NCI-H2107 (cell line): ENCODE measurements at places on chromosomes 11 and 22.
A peak's percentile ranks its signal among the peaks of the same experiment; 100 is the strongest.

GRCh38 chr11:79437278-79437980, 3.4 kb downstream of the TENM4 start:
- no peak for DNase-seq

DNA sequence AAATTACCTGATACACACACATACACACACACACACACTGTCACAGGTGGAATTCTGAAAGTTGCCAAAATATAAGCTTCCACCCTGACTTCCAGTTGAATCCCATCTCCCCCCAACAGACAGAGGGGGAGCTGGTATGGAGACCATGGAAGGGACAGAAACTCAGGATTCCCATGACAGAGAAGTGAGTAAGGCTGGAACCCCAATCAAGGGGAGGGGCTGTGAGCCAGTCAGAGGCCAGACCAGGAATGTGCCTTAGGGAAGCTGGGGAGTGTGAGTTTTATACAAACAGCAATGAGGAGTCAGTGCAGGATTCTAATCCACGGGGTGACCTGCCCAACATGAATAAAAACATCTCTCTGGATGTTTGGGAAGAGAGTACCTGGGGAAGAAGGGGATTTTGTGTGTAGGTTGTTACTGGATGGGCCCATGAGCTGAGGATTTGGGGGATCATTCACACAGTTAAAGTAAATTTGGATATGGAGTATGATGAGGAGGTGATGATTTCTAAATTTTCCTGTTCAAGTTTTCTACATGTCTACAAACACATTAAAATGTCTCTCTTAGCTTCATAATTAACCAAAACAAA, 38.7 kb upstream of the TOP3B start:
- DNase-seq: no peak

DNA sequence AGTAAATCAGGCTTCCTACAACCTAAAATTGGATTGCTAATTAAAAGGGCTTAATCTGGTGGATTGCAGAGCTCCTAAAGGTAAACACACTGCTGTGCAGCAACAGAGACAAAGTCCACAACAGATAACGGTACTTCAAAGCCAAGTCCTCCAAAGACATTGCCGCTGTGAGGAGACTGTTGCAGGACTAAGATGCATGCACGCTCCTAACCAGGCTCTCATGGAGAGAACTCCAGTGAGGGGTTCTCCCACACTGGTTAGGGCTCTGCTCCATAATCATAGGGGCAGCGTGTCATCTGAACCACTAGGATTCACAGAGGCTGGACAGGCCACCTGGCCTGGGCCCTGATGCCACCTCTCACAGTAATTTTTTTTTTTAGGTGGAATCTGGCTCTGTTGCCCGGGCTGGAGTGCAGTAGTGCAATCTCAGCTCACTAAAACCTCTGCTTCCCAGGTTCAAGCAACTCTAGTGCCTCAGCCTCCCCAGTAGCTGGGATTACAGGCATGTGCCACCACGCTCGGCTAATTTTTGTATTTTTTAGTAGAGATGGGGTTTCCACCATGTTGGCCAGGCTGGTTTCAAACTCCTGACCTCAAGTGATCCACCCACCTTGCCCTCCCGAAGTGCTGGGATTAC, 56.9 kb upstream of the ARFGAP3 start:
- no peak for DNase-seq

DNA sequence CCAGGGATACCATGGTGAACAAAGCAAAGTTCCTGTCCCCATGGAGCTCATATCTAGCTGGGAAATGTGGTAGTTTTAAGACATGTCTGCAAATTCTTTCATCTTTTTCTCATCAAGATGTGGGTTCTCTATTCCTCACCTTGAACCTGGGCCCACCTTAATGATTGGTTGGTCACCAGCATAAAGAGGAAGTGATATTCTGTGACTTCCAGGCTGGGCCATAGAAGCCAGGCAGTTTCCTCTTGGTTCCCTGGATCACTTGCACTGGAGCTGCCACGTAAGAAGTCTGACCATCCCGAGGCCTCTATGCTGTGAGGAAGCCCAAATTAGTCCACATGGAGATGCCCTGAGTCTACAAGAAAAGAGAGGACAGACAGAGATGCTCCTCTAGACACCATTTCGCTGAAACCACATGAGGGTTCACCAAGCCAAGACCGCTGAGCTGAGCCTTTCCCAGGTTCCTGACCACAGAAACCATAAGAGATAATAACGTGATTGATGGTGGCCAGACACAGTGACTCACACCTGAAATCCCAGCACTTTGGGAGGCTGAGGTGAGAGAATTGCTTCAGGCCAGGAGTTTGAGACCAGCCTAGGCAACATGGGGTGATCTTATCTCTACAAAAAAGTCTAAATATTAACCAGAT, 119.5 kb upstream of the ISX start:
- no peak for DNase-seq

DNA sequence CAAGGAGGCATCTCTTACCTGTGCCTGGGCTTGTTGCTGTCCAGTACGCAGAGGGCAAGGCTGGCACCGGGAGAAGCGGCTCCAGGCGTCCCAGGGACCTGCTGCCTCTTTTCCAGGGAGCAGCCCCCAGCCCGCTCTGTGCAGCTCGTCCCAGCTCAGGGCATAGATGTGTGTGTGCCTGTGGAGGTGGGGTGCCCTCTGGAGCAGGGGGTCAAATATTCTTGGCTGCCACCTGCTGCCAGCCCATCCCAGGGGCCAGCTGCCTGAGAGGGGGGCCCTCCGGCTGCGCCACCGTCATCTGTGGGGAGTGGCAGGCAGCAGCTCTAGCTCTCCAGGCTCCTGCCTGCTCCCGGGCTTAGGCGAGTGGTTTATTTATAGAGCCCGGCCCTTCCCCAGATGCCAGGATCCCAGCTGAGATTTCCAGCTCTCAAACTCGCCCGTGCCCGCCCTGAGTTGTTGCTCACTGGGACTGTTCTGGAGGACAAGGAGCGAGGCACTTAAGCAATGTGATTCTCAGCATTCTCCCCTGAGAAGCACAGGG, 87.5 kb downstream of the RTL6 start:
- no peak for DNase-seq

GRCh38 chr11:25741886-25742285, 590.0 kb upstream of the ANO3 start:
- DNase-seq: no peak

DNA sequence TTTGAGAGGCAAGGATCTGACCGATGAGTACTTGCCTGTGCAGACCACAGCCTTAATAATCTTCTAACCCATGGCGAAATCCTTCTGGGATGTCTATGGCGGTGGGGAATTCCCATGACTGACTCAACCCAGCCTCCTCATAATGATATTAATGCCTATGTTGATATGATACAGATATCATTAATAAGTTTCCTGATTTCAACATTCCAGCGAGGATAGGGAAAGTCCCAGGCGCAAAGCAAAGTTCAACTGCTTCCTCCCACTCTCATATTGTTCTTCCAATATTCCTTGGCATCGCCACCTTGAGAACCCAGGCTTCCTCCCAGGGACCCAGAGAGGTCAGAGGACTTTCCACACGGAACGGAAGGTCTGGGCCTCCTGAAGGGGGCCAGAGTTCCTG, 110.3 kb upstream of the TMEM45B start:
- no peak for DNase-seq

DNA sequence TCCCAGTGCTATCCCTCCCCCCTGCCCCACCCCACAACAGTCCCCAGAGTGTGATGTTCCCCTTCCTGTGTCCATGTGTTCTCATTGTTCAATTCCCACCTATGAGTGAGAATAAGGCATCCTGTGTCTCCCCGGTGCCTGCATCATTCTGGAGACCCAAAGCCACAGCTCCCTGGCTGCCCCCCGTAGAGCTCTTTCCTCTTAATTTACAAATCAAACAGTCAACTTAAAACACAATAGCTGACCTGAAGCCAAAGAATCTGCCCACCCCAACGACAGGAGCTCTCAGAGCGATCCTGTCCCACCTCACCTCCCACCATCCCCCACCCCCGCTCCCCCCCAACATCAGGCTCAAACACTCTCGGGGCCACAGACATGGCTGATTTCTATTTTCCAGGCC, 558.3 kb downstream of the BRD1 start:
- DNase-seq: no peak

DNA sequence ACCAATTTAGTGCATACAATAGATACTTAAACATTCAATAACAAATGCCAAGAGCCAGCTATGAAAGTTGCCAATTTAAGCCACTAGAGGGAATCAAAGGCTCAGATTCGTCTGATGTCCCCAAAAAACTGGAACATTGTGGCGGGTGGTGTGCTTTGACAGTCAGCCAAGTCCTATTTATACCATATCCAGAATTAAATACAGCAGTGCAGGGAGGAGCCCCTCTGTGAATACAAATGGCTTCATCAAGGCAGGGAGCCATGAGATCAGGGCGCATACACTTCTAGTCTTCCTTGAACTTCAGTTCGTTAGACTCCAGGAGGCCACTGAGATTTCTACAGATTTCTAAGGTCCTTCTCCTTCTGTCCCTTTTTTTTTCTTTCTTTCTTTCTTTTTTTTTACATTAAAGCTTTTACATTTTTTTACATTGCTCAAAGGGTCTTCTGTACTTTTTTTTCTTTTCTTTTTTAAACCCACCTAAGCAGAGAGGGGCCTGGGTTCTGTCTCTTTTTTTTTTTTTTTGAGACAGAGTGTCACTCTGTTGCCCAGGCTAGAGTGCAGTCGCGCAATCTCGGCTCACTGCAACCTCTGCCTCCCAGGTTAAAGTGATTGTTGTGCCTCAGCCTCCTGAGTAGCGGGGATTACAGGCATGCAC, 41.5 kb upstream of the HSPA8 start:
- peak; percentile 20 for DNase-seq

- no peak for DNase-seq
Observed at GRCh38 chr11:77381729-77382665, 80.5 kb upstream of the GDPD4 start.

GRCh38 chr11:134628426-134628825, 216.4 kb upstream of the B3GAT1 start:
- DNase-seq: no peak

- DNase-seq: no peak
Observed at GRCh38 chr22:46867106-46867505, 104.7 kb downstream of the TBC1D22A start.

DNA sequence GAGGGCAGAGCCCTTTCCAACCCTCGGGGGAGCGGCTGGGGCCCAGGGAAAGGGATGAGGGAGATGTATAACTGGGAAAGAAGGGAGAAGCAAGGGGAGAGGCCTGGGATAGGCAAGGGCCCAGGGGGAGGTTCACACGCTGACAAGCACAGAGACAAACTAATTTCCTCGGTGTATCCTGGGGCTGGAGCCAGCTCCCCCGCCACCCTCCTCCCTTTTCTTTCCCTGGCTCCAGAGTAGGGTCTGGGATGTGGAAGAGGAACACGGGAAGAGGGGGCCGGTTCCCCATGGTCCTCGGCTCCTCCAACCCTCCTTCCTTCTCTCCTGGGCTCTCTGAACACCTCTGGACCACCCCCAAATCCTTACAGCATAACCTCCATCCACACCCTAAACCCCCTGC, 6.9 kb downstream of the CLCF1 start:
- no peak for DNase-seq

GRCh38 chr11:73980001-73980961, 2.4 kb downstream of the UCP2 start:
- DNase-seq: no peak

DNA sequence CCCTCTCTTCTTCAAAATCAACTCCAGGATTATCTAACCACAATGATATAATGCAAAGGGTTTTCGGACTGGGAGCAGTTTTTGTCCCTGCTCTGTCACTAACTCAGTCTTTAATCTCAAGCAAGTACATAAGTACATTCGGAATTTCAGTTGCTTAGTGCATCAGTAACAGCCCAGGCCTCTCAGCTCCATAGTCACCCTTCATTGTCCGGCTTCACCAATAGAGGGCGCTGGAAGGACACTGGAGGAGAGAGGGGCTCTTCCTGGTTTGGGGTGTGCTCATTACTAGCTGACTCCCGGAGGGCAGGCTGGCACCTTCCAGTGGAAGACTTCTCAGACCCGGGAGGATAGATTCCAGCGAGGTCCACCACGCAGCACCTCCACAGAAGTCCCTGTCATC, 90.4 kb upstream of the PDGFD start:
- DNase-seq: no peak

DNA sequence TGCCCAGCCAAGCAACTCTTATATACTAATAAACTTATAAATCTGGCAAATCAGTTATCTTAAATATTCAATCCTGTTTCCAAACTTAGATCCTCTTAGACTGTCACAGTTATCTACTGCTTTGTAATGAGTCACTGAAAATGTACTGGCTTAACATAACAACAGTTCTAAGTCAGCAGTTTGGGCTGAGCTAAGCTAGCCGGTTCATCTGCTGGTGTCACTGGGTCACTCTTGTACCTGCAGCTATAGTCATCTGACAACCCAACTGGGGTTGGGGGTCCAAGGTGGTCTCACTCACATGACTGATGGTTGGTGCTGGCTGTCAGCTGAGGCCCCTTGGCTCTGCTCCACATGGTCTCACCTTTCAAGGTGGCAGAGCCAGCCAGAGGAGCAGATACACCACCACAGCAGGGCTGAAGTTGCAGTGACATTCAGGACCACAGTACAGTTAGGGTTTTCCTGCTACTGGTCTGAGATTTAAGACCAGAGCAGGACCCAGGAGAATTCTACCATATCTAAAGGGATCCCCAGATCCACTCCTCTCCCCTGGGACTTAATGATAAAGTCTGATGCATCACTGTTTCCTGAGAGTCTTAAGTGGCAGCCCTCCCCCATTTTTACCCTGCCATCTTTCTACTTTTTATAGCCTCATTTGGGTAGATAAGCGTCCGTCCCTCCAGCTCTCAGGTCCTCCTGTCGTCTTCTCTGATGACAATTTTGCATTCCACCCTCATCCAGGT, 7.9 kb upstream of the MACROD1 start:
- no peak for DNase-seq

- no peak for DNase-seq
Observed at GRCh38 chr22:39149915-39150847, 2.3 kb downstream of the CBX7 start.

DNA sequence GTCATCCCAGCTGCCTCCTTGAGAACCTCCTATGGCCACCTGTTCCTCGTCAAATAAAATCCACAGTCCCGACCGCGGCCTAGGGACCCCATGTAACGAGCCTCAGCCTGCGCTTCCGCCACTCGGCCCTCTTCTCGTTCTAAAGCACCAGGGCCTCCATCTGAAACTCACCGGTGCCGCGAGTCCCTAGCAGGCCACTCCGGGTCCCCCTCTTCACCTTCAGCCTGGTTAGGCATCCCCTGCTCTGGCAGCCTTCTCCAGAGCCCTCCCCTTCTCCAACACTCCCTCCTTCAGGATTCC, 2.4 kb upstream of the SSTR3 start:
- DNase-seq: no peak

DNA sequence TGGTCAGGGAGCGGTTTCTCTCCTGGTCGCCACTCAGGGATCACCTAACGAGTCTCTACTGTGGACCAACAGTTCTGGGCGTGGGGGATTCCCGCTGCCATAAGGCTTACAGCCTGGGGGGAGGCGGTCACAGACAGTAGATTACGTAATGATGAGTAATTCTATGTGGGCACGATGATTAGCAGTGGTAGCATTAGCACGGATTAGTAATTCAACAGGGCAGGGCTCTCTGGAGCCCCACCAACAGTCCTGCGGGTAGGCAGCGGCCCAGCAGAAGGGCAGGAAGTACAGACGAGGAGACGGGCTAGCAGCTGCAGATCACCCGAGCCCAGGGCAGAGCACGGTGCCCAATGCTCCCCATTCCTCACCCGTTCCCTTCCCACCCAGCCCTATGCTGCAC, 3.6 kb downstream of the SHISAL1 start:
- DNase-seq: no peak

GRCh38 chr22:42425989-42426355, 6.2 kb downstream of the NFAM1 start:
- DNase-seq: no peak
